Tibial nerve (tissue), 4 donors: ENCODE measurements at places on chromosomes 16 and 17.

GRCh38 chr16:14249291-14250032 is 178.3 kb downstream of the MRTFB start:
- peak; percentile 22 for DNase-seq

DNA sequence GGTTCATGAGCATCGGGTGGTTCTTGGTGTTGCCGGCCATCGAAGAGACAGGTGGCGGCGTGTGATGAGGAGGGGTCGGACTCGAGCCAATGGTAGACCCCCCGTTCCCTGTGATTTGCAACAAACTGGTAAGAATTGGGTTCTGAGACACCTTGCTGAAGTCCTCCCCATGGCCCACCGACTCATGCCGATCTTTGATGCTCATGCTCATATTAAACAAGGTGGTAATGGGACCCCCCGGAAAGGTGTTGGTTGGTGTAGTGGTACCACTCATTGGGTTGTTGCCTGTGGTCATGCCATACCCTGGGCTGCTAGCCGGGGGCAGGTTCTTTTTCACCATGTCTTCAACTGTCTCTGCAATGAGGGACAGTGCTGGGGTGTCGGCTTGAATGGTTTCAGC is 8.9 kb upstream of the FBXL20 start:
- no peak for DNase-seq

GRCh38 chr16:67052399-67052798 is 23.4 kb downstream of the CBFB start:
- no peak for DNase-seq

DNA sequence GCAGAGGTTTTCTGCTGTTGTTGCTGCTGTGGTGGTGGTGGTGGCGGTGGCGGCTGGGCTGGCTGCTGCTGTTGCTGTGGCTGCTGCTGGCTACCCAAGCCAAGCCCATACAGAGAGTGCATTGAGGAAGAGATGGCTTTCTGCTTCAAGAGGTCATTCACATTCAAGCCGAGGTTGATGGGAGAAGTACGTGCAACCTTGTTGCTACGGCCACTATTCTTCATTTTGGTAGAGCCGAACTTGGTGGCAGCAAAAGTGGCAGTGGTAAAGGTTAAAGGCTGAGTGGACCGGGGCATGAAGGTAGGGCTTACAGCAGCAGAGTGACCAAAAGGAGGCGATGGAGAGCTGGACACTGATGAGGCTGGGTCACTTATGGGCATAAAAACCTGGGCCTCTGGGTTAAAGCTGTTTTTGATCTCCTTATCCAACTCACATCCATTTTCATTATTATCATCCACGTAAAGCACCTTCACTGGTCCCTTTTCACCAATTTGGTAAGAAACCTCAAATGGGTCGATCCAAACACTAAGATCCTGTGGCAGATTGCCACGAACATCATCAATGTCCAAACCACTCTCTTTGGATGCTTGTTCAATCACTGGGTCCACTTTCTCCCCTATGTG is 2.8 kb downstream of the TOB1 start:
- peak; percentile 66 for DNase-seq

- DNase-seq: no peak
These were observed 454.3 kb upstream of the EEF2KMT start for GRCh38 chr16:5551909-5552308.
